ENCODE measurements at places on chromosomes 1 and 21. TPM values are rescaled to one million over a fixed set of nuclear protein-coding genes. Genes with fewer than 3 reads are reported as not detected.

The GALE gene
- 11.4 TPM for total RNA-seq

The PDIK1L gene
- total RNA-seq: 3.1 TPM

The HCN3 gene
- 1.0 TPM for total RNA-seq

The ITLN2 gene
- not detected for total RNA-seq

The CCDC27 gene
- total RNA-seq: not detected

The RBM11 gene
- total RNA-seq: not detected

The TNFRSF9 gene
- total RNA-seq: 0.14 TPM

The SYPL2 gene
- total RNA-seq: 0.46 TPM

The RASSF5 gene
- total RNA-seq: 5.2 TPM

The TFAP2E gene
- under 0.01 TPM for total RNA-seq

The S100A9 gene
- 0.28 TPM for total RNA-seq

The NBPF19 gene
- total RNA-seq: 14.2 TPM

The LCE2C gene
- not detected for total RNA-seq

The SPAG17 gene
- total RNA-seq: under 0.01 TPM

The PLEKHA6 gene
- 1.5 TPM for total RNA-seq

The PADI1 gene
- under 0.01 TPM for total RNA-seq

The GJA9 gene
- under 0.01 TPM for total RNA-seq

The OLIG2 gene
- total RNA-seq: not detected

The LCE1F gene
- total RNA-seq: not detected

The ZNF695 gene
- total RNA-seq: 0.71 TPM

The LDLRAD1 gene
- total RNA-seq: not detected

The FMN2 gene
- total RNA-seq: 3.2 TPM

The MROH9 gene
- total RNA-seq: not detected

The PLA2G2D gene
- not detected for total RNA-seq

The CRABP2 gene
- 17.5 TPM for total RNA-seq

The BTBD8 gene
- total RNA-seq: 6.8 TPM

The ATP6V1G3 gene
- total RNA-seq: not detected

The LRRC39 gene
- 0.46 TPM for total RNA-seq

The RIIAD1 gene
- not detected for total RNA-seq

The ADAMTSL4 gene
- total RNA-seq: 3.6 TPM

The OPN3 gene
- total RNA-seq: 17.0 TPM

The GBP5 gene
- total RNA-seq: 0.09 TPM

The PCSK9 gene
- total RNA-seq: 13.7 TPM

The TSSK3 gene
- total RNA-seq: 0.43 TPM

The GCSAML gene
- total RNA-seq: not detected

The NID1 gene
- 113 TPM for total RNA-seq

The SLC25A34 gene
- 0.37 TPM for total RNA-seq

The KIF17 gene
- 2.9 TPM for total RNA-seq

The FMO1 gene
- total RNA-seq: 0.14 TPM

The NTMT2 gene
- total RNA-seq: not detected

The PLPPR4 gene
- total RNA-seq: 0.43 TPM

The PDPN gene
- 102 TPM for total RNA-seq

The CNR2 gene
- total RNA-seq: not detected

The SCAF4 gene
- 2.4 TPM for total RNA-seq

The DR1 gene
- total RNA-seq: 20.6 TPM

The TTC39A gene
- total RNA-seq: 0.74 TPM

The AADACL4 gene
- 0.83 TPM for total RNA-seq

The LRRN2 gene
- 0.28 TPM for total RNA-seq

The C1orf226 gene
- total RNA-seq: under 0.01 TPM

The FAM72D gene
- total RNA-seq: 0.37 TPM

The MUTYH gene
- total RNA-seq: 9.8 TPM
